Stimulated activated CD8-positive, alpha-beta memory T cell treated with anti-CD3 and anti-CD28 coated beads, Interleukin-4, amount 100 ng/mL, for 24 hours (primary cell): ENCODE measurements at places on chromosomes 13 and 19.

DNA sequence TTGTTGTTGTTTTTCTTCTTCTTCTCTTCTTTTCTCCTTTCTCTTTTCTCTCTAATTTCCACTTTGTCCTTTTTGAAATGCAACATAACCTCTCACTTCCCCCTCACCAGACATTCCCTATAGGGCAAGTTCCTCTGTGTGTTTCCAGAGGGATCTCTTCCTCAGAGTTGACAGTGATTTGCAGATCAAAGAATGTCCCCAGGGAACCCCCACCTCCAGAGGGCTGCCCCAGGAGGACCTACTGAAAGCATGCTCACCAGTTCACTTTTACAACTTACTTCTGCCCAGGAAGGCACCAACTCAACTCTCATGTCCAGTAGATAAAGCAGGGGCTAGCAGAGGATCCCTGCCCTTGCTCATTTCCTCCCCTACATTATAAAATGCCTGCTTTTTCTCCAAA, 1648.0 kb downstream of the PCDH9 start:
- no peak for DNase-seq

- DNase-seq: no peak
Measured at GRCh38 chr19:31312677-31313244, 36.5 kb downstream of the TSHZ3 start.

DNA sequence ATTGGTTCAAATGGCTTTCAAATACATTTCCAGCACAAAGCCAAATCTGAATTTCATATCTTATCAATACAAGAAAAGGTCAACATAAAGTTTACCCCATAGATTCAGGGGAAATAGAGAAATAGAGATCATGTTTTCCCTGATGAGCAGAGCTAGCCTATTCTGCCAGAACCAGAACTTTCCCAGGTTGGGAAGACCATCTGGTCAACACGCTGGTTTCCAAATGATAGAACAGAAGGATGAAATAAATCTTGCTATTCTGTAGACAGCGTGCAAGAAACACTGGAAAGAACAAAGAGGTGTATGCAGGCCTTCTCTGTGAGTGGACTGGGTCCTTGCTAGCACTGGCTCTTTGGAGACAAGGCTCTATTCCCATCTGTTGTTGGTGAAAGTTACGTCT, 350.6 kb downstream of the NDFIP2 start:
- DNase-seq: no peak

DNA sequence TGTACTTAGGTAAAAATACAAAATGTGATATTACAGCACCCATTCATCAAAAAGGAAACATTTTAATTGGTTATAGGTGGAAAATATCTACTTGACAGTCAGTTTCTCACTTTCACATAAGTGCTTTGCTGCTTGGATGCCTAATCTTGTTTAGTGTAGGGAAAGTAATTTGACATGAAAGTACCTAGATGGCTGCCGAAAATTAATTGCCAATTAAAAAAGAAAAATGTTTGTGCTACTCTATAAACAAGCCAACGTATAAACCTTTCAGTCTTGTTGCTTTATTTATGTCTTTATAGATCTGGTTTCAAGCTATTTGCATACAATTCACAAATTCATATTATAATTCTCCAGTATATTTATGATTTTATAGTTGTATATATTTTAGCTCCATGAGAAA, 729.9 kb downstream of the DACH1 start:
- no peak for DNase-seq

DNA sequence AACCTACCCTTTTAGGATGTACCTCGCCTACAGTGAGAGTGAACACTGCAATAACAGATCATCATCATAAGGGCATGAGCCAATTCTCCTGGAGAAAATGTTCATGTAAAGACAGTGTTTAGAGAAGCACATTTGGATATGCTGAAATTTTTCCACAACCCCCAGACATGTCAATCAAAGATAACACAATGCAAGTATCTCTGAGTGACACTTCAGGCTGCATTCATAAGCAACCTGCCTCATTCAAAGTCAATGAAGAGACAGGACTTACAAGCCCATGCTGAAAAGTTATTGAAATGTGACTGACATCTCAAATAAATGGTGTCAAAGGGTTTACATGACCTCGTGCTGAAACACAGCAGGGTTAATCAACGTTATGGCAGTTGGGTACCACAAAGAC, 102.0 kb downstream of the PCDH9 start:
- DNase-seq: no peak

DNA sequence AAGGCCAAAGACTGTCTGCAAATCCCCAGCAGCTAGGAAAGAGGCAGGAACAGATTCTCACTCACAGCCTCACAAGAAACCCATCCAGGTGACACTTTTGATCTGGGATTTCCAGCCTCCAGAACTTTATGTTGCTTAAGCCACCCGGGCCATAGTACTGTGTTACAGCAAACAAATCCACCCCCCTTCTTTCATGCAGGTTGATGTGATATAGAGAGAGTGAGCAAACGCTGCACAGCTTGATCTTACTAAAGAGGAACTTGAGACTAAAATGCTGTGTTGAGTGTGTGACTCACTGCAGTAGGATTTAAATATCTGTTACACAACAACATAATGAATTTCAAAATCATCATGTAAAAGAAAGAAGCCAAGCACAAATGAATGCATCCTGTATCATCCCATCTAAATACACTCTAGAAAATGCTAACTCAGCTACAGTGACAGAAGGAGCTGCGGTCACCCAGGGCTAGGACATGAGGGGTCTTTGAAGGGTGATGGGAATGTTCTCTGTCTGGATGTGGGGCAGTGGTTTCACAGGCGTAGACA, 32.2 kb downstream of the RCBTB2 start:
- DNase-seq: no peak

DNA sequence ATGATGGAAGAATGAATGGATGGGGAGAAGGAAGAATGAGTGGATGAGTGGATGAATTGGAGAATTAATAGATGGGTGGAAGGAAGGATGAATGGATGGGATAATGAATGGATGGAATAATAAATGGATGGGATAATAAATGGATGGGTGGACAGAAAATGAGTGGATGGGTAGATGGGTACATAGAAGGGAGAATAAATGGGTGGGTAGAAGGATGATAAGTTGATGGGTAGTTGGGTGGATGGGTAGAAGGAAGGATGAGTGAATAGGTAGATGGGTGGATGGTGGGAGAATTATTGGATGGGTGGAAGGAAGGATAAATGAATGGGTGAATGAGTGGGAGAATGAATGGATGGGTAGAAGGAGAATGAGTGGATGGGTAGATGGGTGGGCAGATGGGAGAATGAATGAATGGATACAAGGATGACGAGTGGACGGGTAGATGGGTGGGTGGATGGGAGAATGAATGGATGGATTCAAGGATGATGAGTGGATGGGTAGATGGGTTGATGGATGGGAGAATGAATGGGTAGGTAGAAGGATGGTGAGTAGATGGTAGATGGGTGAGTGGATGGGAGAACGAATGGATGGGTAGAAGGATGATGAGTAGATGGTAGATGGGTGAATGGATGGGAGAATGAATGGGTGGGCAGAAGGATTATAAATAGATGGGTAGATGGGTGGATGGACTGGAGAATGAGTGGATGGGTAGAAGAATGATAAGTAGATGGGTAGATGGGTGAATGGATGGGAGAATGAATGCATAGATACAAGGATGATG, 15.9 kb downstream of the VSTM2B start:
- no peak for DNase-seq

DNA sequence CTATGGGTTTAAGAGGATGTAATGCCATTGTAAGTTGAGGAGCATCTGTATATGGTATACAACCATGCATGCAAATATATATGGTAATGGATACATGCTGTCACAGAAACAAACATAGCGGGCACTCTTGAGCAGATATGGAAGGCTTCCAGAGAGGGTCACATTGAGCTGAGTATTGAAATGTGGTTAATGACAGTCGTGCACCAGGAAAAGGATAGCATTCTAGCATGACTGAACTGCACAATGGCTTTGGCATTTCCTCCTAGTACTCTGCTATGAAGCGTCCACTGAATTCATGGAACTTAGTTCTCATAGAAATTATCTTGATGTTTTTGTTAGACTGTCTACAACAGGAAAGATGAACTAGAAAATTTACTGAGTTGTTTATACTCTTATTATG, 25.2 kb downstream of the DGKH start:
- no peak for DNase-seq

- DNase-seq: no peak
Measured at GRCh38 chr13:41682766-41683165, 225.4 kb downstream of the RGCC start.

GRCh38 chr19:7819337-7819736, 10.7 kb upstream of the EVI5L start:
- no peak for DNase-seq
